Stimulated activated CD4-positive, alpha-beta T cell treated with anti-CD3 and anti-CD28 coated beads, Interleukin-12 subunit alpha, Interleukin-12 subunit beta, amount 100 ng/mL, for 4 hours (primary cell): ENCODE measurements at places on chromosomes 6 and 20.

- no peak for DNase-seq
Measured at GRCh38 chr6:67094431-67094946, 1387.5 kb upstream of the EYS start.

DNA sequence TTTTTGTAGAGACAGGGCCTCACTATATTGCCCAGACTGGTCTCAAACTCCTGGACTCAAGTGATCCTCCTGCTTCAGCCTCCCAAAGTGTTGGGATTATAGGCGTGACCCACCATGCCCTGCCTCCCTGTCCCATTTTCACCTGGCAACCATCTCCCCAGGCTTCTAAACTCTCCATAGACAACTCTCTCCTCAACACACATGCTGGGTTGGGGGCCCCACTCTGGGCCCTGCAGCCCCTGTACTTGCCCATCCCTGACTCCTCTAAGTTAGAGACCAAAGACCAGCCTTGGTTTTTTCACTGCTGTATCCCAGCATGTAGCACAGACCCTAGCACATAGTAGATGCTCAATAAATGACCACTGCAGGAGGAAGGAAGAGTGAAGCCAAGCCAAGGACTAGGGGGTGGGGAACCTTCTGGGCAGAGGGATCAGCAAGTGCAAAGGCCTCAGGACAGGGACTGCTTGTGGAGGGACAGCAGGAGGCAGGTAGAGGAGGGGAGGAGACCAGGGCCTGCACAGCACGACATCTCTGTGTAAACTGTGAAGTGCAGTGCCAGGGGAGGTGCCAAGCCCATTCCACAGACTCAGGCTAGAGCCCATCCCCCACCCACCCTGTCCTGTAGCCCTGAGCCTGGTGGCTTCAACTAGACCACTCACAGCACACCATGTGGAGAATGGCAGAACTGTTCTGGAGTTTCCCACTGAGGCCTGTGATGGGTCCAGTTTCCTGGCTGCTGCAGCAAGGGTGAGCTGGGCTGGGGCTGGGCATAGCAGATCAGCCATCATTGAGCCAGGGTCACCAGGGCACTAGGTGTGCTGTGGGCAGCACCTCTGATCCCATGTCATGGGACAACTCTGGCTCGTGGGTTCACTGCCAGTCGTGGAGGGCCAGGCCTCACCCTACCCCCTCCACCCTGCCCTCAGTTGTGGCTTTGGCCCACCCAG lies 3.4 kb upstream of the SRC start:
- no peak for DNase-seq

DNA sequence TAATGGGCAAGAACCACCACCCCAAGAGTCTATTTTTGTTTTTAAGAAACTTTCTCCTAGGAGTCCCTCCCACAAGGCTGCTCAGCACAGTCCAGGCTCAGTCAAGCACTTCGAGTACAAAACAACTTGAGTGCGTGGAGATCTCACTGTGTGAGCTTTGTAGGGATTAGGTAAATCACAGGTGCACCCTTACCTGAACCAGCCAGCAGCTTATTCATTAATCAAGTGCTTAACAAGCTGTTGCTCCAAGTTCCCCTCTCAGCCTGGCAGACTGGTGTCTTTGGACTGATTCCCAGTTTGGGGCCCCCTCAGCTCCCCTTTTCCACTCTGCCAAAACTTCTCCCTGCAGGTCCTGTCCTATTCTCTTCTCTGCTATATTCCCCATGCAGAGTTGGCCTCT lies 133.1 kb downstream of the LY86 start:
- no peak for DNase-seq

- DNase-seq = no peak
Measured at GRCh38 chr6:1403851-1404712, 14.7 kb downstream of the FOXF2 start.

DNA sequence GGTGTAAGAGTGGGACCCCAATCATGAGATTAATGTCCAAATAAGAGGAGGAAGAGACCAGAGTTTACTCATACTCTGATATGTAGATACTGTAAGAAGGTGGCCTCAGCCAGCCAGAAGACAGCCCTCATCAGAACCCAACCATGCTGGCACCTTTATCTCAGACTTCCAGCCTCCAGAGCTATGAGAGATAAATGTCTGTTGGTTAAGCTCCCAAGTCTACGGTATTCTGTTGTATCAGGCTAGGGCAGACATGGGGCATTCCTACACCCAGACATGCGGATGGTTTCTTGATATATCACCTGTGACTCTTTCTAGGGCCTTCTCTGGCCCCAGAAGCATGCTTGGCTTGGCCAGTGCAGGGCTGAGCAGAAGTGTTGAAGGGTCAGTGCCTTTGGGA lies 247.4 kb upstream of the RIN2 start:
- no peak for DNase-seq

DNA sequence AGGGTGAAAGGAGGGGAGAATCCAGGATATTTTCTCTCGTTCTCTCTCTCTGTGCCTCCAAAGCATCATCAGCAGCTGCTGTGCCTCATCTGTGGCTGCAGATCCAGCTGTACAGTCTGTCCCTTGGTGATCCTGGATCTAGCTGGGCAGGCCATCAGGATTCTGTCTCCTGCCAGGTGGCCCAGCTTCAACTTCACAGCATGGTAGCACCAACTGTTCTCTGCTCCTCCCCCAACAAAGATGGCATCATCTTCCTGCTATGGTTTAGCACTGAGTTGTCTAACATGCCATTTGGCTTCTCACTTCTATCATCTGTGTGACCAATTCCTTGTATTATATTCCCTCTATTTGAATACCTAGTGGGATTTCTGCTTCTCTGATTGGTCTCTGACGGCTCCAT lies 28.6 kb upstream of the ARFGEF2 start:
- no peak for DNase-seq

GRCh38 chr20:36017048-36017951 lies 48.9 kb downstream of the CNBD2 start:
- no peak for DNase-seq

GRCh38 chr20:62097881-62098407 lies 24.3 kb upstream of the LSM14B start:
- DNase-seq = no peak

- no peak for DNase-seq
Measured at GRCh38 chr6:11705069-11705468, 73.5 kb downstream of the ADTRP start.

DNA sequence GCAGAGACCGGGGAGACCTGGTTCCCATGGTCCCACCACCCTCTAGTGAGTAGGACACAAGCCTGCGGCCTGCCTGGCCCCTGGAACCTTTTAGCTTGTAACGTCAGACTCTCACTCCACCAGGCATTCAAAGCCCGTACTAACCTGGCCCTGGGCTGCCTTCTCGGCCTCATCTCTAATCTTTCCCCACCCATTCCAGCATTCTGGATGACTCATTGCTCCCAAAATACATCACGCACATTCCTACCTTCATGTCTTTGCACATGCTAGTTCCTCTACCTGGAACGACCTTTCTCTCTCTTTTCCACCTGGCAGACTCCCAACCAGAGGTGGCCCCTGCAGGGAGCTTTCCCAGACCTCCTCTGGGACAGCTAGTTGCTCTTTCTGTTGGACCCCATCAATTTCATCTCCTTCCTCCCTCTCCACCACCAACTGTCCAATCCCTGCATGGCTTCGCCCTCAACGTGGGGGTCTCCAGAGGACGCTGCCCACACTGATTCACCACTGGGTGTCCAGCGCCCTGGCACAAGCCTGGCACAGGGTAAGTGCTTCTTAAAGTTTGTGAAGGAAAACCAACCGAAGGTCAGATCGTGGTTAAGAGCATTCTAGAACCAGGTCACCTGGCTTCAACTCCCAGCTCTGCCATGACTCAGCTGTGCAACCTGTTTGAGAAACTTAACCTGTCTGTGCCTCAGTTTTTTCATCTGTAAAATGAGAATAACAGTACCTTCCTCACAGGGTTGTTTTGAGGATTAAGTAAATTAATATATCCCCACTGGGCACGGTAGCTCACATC lies 35.2 kb downstream of the JPH2 start:
- no peak for DNase-seq

DNA sequence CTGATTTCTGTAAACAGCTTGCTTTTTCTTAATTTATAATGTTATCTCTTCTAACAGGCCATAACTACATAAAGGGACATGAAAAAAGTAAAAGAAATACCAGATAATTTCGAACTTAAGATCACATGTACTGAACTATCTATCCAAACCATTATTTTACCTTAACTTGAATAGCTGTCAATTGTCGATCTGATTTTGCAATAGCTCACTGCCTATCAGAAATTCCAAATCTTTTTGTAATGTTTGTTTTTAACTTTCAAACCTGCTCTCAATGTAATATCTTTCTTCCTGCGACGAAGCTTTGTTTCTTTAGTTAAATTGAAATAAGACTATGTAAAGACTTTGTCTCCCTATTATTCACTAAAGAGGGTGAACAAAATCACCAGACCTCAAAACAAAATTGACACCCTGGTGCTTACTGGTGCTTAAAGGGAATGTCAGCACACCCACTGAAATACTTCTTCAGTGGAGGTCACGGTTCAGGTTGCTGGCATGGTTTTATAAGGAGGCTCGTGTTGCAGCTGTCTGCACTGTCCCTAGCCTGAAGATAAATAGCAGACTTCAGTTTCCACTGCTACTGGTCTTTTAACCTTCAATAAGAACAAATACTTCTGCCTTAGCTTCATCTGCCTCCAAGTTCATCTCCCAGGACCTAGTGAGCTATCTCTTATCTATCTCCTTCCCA lies 117.5 kb upstream of the QKI start:
- no peak for DNase-seq

- no peak for DNase-seq
Measured at GRCh38 chr6:130099119-130099518, 80.7 kb downstream of the L3MBTL3 start.

- DNase-seq = no peak
Measured at GRCh38 chr6:65955034-65955433, 248.0 kb upstream of the EYS start.

DNA sequence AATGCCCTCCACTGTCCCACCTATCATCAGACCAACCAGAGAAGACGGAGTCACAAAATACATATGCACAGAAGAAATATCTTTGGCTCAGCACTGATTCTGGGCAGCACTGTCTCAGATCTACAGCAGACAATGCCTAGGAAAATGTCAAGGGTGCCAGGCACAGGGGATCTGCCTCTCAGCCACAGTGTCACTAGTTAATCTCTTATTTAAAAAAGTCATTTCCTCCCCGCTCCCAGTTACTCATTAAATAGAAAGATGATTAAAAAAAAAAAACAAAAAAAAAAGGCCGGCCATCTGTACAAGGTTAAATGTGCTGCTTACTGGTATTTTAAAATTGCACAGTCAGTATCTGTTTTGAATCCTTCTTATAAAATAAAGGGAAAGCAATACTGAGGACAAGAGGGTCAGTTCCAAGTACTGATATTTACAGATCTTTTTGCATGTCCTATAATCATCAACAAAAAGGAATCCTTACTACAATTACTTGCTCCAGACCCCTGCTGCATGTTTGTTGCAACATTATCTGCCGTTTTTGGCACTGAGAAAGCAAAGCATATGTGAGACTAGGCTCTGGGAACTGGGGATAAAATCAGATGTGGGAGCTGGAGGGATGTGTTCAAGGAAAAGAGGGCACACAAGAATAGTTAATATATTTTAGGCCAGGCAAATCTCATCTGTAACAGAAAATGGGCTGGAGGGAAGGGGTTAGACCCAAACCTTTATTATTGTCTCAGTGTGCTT lies 299.3 kb downstream of the KIF16B start:
- no peak for DNase-seq

DNA sequence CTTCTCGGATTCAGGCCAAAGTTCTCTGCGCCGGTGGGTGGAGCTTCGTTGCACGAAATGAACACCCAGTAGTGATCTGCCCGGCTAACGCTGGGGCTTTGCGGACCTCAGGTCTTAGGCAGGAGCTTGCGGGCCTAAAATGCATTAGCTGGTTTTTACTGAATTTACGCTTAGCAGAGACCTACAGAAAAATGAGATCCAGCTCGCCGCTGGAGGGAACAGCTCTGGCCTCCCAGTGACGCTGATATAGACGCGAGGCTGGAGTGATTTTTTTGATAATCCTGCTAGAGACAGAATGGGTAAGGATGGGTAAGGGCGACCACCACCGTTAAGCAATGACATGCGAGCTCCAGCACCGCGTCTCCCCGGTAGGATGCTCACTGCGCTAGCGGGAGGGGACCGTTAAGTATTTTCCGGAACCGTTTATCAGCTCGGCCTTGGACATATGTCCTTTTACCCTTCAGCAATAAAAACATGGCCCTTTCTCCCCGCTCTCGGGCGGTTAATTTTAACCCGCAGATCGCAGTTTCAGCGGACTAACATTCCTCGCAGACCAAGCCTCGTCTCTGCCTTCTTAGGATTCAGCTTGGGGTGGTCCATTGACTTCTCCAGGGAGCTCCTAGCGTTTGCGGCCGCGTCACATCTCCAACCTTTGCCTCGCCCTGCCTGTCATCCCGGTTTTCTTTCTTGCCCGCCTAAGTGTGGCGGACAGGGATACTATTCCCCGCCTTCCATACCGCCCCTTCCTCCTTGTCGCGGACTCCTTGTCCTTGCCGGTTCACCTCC lies 109.3 kb downstream of the GPX5 start:
- DNase-seq = no peak

- DNase-seq = no peak
Measured at GRCh38 chr20:23399568-23400241, 21.6 kb downstream of the NAPB start.

DNA sequence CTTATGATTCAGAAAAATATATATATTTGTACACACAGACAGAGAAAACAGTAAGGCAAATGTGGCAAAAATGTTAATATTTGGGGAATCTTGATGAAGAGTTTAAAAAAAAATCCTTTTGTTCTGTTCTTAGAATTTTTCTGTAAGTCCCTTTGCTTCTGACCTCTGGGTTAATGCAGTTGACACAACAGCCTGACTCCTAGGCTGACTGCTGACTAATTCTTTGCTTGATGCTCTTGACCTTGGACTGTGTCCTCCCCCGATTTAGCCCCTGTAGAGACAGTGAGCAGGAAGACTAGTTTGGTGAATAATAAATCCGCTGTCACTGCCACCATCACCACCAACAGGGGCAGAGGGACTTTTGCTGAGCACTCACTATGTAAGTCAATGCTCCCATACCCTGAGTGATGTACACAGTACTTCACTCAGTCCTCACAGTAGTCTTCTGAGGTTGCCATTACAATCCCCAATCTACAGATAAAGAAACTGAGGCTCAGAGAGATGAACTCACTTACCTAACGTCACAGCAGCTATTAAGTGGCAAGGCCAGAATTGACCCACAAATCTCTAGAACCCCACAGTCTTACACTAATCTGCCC lies 71.7 kb downstream of the SNX5 start:
- DNase-seq = no peak

- DNase-seq = no peak
Measured at GRCh38 chr6:156933201-156934068, 156.3 kb downstream of the ARID1B start.
